ENCODE measurements at places on chromosomes 13 and 19.
A peak's percentile ranks its signal among the peaks of the same experiment; 100 is the strongest.

DNA sequence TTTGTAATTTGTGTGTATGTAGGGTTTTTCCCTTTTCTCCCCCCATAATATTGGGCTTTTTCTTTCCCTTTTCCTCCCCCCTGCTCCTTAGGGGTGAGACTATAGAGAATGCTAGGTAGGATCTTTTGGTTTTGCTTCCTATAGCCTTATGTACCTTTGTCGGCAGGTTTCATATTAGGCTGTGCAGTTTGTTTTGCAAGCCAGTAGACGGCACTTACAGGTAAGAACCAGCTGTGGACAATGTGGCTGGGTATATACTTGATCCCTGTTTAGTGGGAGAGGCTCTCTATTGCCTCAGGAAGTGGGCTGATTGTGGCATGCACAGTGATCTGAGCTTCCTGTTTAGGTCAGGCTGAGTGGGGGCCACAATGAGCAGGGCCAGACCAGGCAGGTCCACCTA, 359.2 kb upstream of the OBI1 start:
- DNase-seq: no peak

- DNase-seq: peak; percentile 84
These were observed 539.7 kb downstream of the RFC3 start for GRCh38 chr13:34357435-34358232.

- DNase-seq: no peak
These were observed 223.4 kb upstream of the HTR2A start for GRCh38 chr13:47120282-47120681.

GRCh38 chr13:33078263-33078662, 62.0 kb downstream of the KL start:
- no peak for DNase-seq

GRCh38 chr13:99439850-99440604, 61.2 kb upstream of the TM9SF2 start:
- no peak for DNase-seq

GRCh38 chr13:79648191-79648590, 167.2 kb downstream of the NDFIP2 start:
- no peak for DNase-seq

- no peak for DNase-seq
These were observed 522.3 kb downstream of the MYO16 start for GRCh38 chr13:109151696-109152095.

DNA sequence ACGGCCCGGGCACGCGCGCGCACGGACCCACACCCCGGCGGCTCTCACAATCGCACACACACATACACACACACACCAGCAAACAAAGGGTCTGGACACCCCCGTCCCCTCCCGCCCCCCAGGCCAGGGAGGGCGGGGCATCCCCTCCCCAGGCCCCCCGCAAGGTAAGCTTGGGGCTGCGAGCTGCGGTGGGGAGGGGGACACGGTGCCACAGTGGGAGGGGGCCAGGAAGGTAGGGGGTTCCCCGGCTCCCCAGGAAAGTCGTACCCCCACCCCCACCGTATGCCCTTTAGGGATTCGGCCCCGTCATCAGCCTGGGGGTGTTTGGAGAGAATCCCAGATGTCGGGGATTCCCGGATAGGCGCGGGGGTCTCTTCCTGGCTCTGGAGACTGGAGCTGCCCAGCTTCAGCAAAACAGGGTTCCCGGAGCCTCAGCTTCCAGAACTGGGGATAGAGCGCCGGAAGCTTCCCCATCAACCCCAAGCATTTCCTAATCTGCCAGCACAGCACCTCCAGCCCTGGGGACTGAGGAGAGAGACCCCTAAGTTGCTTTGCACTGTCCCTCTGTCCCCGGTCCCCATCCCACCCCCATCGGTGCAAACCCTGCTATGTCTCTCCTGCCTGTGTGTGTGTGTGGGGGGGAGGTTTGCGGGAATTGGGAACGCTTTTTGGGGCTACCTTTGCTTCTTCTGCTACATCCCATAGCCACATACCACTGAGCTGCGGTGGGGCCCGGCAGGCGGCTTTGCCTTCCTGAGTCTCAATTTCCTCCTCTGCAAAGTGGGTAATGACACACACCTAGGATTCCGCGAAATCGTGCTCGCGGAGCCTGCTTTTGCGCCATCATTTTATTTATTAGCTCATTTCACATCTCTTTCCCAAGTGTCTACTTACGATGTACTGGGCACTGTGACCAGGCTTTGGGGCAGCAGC, 1.8 kb upstream of the CDC37 start:
- DNase-seq: no peak

- no peak for DNase-seq
These were observed 283.9 kb downstream of the KLF12 start for GRCh38 chr13:73850104-73850873.

DNA sequence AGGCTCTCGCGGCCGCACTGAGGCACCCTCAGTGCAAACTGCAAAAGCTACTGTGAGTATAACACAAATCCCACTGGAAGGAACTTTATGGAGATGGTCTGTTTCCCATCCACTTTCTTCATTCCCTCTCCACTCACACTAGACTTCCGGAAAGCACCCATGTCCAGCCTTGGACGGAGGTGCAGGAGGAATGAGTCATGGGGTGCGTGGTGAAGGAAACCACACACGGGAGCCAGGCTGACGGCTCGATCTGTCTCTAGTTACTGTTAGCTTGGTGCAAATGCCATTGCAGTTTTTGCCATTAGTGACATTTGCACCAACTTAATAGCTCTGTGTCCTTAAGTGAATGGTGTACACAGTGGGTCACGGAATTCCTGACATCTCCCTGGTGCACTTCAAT, 14.6 kb downstream of the NLRP8 start:
- DNase-seq: no peak

DNA sequence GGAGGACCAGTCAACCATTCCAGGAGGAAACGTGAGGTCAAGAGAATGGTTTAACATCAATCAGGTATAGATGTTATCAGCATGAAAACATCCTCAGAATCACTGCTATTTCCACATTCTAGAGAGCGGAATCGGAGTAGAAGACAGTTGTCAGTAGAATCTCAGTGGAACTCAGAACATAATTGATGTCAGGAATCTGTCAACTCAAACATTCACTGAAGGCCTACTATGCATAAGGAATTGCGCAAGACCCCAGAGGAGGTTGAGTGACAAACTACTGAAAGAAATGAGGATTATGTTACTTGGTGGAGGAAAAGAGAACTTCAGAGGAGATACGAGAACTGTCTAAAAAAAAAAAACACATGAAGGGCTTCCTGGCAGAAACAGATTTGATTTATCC, 97.8 kb downstream of the LHFPL6 start:
- no peak for DNase-seq

GRCh38 chr13:25743421-25743820, 308.4 kb downstream of the SHISA2 start:
- DNase-seq: no peak

DNA sequence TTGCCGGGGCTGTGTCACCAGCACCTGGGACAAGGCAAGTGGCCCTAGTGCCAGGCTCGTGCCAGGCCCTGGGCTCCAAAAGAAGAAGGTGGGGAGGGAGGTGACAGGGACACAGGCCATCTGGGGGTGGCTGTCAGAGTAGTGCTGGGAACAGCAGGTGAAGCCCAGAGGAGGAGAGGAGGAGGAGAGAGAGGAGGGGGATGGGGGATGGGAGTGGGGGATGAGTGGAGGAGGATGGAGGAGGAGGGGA, 18.7 kb downstream of the LSM4 start:
- no peak for DNase-seq

DNA sequence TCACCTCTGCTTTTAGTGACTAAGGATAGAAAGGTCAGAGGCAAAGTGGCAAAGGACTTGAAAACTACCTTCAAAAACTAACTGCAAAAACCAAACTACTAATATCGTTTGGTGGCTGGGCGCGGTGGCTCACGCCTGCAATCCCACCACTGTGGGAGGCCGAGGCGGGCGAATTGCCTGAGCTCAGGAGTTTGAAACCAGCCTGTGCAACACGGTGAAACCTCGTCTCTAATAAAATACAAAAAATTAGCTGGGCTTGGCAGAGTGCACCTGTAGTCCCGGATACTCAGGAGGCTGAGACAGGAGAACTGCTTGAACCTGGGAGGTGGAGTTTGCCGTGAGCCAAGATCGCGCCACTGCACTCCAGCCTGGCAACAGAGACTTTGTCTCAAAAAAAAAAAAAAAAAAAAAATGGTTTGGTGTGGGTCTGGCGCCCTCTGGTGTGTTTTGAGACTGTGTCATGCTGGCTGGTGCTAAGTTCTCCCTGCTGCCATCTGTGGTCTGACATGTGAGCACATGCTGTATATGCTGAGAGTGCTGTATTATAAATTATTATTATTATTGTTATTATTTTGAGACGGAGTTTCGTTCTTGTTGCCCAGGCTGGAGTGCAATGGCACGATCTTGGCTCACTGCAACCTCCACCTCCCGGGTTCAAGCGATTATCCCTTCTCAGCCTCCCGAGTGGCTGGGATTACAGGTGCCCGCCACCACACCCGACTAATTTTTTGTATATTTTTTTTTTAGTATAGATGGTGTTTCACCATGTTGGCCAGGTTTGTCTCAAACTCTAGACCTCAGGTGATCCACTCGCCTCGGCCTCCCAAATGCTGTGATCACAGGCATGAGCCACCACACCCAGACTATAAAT, 36.0 kb upstream of the RNF17 start:
- DNase-seq: peak; percentile 62

DNA sequence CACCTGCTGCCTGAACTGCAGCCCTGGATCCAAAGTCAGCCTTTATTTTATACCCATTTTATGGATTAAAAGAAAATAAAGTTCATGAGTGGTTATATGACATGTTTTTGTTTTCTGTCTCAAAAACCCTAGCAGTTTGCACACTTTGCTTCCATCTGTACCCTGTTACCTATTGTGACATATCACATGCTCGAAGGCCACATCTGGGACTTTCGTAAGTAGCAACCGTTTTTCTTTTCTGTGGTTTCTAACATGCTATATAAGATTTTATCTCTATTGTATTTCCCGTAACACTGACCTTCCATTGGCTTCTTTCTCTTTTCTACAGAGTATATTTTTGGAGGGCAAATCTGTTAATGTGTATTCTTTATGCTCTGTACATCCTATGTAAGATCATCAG, 1007.2 kb downstream of the PCDH9 start:
- DNase-seq: no peak

- DNase-seq: peak; percentile 73
These were observed 19.2 kb downstream of the RCN3 start for GRCh38 chr19:49546825-49547565.

DNA sequence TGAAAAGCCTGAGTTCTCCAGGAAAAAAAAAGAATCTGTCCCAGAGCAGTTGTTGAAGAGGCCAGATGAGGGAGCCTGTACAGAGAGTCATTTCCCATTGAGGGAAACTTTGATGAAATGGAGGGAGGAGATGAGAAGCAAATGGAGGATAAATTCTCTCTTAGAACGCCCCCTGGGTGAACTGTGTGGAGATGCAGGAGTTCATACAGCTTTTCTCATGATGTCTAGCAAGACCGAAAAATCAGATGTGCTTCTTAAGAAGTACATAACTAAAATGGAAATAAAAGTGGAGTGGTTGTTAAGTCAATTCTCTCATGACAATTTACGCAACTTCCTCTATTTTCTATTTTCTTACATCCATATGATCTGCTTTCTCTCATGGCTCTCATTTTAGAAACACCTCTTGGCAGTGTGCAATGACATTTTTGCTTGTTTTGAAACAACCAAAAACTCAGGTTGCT, 1263.1 kb downstream of the PCDH9 start:
- DNase-seq: peak; percentile 5

GRCh38 chr19:7427944-7428343, 60.9 kb downstream of the PEX11G start:
- peak; percentile 64 for DNase-seq

- peak; percentile 42 for DNase-seq
These were observed 13.1 kb downstream of the ZNF773 start for GRCh38 chr19:57512845-57513244.

DNA sequence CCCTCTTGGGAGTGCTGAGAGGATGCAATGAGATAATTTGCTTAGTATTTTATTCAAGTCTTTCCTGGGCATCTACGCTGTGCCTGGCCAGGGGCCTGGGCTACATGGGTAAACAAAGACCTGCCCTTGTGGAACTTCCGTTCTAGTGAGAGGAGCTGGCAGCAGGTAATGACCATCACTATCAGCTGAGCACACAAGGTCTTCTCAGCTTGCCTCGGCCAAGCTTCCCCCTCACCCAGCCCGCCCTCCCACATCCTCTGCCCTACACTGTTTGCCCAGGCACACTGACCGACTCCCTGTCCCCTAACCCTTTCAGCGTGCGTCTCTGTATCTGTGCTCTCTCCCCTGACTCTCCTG, 8.6 kb upstream of the FKRP start:
- DNase-seq: no peak

DNA sequence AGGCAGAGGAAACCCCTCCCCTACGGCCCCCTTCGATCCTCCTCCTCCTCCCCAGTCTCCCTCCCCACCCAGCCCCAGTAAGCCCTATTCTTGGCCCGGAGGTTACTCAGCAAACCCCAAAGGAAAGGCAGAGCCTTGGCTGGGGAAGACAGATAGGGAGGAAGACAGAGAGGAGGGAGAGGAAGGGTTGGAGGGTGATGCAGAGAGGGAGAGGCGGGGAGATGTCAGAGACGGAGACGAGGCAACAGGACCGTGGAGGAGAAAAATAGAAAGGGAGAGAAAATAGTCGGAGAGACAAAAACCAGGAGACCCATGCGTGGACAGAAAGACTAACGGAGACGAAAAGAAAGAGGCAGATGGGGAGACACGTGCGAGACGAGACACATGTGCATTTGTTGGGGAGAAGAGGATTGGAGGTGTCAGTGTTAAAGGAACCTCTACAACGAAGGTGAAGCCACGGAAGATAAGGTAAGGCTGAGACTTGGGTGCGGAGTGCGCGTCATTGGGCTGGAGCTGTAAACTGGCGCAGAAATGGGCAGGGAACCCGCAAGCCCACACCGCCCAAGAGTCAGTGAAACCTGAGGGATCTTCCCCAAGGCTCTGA, 2.9 kb downstream of the TGFB1 start:
- DNase-seq: no peak

DNA sequence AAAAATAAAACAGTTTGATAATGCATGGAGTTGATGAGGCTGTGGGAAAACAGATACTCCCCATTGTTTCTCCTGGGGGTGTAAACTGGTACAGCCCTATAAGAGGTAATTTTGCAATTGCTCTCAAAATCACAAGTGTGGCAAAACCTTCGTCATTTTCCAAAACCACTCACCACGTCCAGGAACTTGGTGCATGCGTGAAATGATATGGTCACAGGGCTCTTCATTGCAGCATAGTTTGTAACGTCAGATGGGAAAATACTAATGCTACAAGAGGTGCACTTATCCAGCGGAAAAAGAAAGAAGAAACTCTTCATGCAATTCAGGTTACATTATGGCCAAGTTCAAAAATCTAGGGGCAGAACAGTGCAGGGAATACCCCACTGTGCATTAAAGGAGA, 11.9 kb upstream of the PLAUR start:
- no peak for DNase-seq

- no peak for DNase-seq
These were observed 217.1 kb downstream of the PCCA start for GRCh38 chr13:100306030-100306429.

- DNase-seq: no peak
These were observed 25.9 kb downstream of the MPND start for GRCh38 chr19:4369109-4369887.

All from astrocyte (in vitro differentiated cells and primary cell).